ENCODE measurements at places on chromosomes 13 and 19. TPM values are rescaled to one million over a fixed set of nuclear protein-coding genes. Genes with fewer than 3 reads are reported as not detected.

Gene RDH8
- not detected for total RNA-seq

Gene RNF17
- total RNA-seq = not detected

Gene EPS8L1
- total RNA-seq = 68.3 TPM

Gene NOP53
- 106 TPM for total RNA-seq

Gene C13orf42
- not detected for total RNA-seq

Gene SERTAD3
- total RNA-seq = 34.3 TPM

Gene CCDC70
- not detected for total RNA-seq
